ENCODE measurements at places on chromosomes 5 and 9.

GRCh38 chr5:25090275-25090674 is 445.5 kb upstream of the CDH10 start:
- no peak for DNase-seq

- no peak for DNase-seq
Observed at GRCh38 chr9:83061990-83062650, 822 bp downstream of the RASEF start.

DNA sequence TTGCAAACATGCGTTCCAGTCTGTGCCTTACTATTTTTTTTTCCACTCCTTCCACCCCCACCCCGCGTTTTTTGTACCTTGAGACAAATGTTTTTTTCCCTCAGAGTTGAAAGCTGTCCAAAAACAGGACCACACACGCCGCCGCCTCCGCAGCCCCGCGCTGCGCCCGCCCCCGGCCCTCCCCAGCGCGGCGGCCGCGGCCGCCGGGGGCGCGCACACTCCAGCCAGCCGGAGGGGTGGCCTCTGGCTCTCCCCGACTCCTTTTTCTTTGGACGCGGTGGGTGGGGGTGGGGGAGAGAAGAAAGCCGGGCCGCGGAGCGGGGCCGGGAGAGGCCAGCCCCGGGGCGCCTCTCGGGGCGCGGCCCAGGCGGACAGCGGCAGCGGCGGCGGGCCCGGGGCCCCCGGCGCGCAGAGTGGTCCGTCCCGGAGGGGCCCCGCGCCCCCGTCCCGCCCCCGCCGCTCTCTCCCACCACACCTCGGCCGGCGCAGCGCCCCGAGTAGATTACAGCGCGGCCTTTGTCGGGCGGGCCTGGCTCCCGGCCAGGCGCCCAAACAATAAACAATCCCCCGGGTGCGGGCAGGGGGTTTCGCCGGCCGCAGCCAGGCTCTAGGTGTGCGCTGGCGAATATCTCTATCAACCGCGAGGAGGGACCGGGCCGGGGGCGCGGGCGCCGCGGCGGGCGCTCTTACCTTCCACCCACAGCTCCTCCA is 10.9 kb downstream of the PTCH1 start:
- DNase-seq: no peak

DNA sequence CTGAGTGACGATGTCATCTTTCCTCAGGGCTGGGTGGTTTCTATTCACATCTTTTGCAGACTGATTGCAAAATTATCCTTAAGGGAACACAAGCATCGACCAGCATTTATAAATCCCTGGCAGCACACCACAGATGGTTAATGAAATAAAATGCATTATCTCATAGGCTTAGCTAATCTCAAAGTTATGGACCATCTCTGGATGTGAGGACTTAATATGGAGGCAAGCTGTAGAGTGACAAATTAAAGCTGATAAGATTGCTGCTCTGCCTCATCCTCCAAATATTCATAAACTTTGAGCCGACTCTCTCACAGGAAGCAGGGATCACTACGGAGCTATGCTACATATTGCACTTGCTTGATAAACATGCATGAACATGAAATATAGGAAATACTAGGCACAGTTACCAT is 663.2 kb upstream of the RGMB start:
- no peak for DNase-seq

DNA sequence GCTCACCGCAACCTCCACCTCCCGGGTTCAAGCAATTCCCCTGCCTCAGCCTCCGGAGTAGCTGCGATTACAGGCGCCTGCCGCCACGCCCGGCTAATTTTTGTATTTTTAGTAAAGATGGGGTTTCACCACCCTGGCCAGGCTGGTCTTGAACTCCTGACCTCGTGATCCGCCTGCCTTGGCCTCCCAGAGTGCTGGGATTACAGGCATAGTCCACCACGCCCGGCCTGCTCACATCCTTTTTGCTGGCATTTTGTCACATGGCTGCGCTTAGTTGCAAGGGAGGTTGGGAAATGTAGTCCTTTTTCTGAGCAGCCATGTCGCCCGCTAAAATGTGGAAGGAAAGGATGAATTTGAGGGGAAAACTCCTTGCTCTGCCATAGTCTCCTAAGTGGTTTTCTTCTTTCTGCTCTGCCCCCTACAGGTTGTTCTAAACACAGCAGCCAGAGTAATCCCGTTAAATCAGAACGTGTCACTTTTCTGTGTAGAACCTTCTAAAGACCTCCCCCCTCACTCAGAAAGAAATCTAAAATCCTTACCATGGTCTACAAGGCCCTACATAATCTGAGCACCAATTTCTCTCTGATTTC is 57.8 kb upstream of the HSPA9 start:
- peak; percentile 34 for DNase-seq

GRCh38 chr5:103475629-103476240 is 86.9 kb downstream of the NUDT12 start:
- DNase-seq: no peak

DNA sequence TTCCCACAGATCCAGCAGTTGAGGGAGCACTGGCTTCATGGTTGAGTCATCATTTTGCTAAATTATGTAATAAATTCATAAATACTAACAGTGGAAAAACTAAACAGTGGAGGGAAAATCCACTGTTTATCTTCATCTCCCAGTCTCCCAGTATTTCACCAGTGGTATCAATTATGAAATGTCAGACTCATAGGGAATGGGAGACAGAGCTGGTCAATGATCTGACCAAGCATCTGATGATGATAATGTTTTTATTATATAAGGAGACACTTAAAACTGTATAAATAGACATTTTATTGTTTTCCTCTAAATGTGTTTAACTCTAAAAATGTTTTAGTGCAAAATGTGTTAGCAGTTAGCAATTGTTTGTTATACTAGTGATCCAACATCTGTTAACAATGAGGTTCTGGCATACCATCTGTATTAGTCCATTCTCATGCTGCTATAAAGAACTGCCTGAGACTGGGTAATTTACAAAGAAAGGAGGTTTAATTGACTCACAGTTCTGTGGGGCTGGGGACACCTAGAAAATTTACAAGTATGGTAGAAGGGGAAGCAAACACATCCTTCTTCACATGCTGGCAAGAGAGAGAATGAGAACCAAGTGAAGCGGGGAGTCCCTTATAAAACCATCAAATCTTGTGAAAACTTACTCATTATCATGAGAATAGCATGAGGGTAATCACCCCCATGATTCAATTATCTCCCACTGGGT is 11.8 kb upstream of the REEP5 start:
- no peak for DNase-seq

GRCh38 chr5:133370036-133370831 is 242.1 kb downstream of the FSTL4 start:
- DNase-seq: no peak

DNA sequence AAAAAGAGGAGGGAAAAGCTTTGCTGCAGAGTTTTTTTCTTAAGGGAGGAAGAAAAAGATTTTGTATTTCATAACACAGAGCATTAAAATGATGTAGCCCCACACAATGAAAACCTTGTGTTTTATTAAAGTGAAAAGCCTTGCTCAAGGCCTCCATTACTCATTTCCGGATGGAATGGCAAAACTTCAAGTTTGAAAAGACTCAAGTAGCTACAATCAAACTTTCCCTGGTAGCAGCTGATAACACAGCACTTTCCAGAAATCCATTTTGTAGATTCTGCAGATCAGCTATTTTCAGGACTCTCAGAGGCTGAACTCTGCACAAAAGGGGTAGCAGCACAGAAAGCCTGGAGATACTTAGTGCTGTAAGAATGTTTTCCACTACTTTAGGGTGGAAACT is 374.8 kb downstream of the NFIB start:
- no peak for DNase-seq

DNA sequence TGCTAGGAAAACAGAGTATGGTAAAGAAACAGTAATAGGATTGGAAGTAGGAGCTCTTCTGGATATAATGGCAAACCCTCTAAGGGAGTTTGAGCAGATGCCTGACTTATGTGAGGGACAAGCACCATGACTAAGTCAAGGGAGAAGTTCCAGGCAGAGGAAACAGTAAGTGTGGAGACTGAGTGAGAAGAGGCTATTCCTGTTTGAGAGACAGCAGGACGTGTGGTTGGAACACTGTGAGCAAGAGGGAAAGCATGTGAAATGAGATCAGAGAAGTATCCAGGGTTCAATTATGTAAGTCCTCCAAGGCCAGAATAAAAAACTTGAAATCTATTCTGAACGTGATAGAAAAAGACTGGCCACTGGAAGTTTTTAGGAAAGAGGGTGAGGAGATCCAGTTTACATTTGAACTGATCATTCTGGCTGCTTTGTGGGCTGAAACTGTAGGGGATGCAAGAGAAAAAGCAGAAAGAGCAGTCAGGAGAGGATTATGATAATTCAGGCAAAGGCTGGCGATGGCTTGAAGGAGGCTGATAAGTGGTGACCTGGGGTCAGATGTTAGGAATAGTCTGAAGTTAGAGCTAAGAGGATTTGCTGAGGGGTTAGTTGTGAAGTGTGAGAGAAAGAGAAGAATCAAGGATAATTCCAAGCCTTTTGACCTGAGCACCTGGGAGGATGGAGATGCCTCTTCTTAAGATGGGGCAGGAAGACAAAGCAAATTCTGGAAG is 19.2 kb downstream of the DMAC1 start:
- DNase-seq: no peak

- DNase-seq: no peak
Observed at GRCh38 chr5:167634432-167634831, 657.0 kb upstream of the WWC1 start.

DNA sequence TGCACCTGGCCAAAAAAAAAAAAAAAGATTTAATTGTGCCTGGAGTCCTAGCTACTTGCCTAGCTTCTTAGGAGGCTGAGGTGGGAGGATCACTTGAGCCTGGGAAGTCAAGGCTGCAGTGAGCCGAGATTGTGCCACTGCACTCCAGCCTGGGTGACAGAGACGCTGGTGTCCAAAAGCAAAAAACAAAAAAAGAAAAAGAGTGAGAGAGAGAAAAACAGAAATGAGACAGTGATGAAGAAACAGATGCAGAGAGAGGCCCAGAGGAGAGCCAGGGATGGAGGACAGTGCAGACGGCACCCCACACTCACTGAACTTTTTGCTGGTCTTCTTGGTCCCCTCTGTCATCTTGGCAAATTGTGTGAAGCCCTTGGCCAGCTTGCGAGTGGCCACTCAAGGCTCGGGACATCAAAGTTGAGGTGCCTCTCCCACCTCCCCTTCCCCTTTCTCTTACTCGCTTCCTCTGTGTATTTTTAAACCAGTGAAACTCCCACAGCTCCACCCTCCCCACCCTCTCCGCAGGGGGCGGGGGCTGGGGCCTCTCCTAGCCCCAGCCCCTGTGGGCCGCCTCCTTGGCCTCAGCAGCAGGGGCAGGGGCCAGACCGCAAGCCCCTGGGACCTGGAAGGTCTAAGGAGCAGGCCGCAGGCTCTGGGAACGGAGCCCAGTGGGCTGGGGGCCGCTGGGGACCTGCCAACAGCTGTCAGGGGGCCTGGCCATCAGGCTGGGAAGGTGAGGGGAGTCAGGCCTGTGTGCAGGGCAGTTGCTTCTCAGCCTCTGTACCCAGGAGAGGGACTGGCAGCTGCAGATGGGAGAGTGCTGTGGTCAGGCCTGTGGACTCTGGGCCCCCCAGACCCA is at the start of gene SH2D3C:
Gene SH2D3C, minus strand, starts transcription at position 387 of the 856 bp plus-strand sequence. Its CDS starts 39 bp downstream, at position 348.
- no peak for DNase-seq

DNA sequence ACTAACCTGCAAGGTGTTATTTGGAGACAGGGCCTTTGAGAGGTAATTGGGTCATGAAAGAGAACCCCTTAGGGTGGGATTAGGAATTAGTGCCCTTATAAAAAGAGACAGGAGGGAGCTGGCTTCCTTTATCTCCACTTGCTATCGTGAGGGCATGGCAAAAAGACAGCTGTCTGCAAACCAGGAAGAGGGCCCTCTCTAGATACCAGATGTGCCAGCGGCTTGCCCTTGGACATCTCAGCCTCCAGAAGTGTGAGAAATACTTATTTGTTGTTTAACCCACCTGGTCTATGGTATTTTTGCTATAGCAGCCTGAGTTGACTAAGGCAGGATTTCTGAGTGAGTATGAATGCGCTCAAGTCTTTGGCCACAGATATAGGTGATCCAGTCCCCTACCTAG is 978 bp upstream of the RGS14 start:
- no peak for DNase-seq

- no peak for DNase-seq
Observed at GRCh38 chr9:131629825-131630204, 84.5 kb downstream of the PRRT1B start.

DNA sequence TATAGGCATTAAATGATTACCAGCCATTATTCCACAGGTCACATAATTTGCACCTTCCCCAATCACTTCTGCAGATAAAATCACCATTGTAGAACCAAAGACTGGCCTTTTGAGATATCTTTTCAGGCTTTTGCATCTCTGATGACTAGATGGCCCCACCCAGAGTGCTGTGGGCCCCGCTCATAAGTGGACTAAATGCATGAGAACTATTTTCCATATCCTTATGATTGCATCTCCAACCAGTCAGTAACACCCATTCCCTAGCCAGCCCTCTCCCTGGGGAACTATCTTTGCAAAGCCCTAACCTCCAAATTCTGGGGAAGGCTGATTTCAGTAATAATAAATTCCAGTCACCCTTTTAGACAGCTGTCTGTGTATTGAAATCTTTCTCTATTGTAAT is 53.5 kb upstream of the CDH9 start:
- DNase-seq: no peak

GRCh38 chr9:71725590-71726338 is 42.5 kb downstream of the CEMIP2 start:
- DNase-seq: no peak

DNA sequence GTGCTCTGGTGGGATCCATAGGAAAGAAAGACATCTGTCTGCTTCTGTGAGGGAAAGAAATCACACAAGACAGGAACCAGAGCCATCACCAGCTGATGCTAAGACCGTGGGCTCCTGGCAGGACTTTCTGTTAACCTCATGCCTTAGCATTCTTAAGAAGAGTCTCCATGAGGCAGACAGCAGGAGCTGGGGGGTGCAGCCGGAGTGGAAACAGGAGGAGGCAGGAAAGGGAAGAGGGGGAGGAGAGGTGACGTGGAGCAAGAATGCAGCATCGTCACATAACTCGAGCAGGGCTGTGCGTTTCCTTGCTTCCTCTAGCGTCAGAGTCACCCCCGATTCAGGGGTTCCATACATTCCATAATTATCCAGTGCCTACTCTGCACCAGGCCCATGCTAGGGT is 53.6 kb downstream of the ERGIC1 start:
- DNase-seq: no peak

DNA sequence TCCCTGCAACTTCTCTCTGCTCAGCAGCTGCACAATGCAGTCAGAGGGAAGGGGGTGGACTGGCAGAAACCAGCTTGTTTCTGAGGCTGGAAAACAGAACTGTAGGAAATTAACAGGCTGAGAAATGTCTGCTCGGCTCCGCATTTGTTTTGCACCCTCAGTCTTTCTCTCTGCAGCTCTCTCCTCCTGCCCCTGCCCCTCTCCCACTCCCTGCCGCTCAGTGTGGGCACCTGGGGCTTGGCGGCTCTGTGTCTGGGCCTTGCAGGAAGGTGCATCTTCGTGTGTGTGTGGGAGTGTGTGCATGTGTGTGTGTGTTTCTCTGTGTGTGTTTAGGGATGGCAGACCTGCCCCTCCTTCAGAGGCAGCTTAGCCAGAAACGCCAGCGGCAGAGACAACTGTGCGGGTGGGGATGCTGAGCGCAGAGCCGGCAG is 53.0 kb downstream of the PCDH1 start:
- DNase-seq: no peak

- DNase-seq: no peak
Observed at GRCh38 chr5:133456933-133457402, 155.4 kb downstream of the FSTL4 start.
